ENCODE measurements at places on chromosomes 2 and 18. TPM values are rescaled to one million over a fixed set of nuclear protein-coding genes. Genes with fewer than 3 reads are reported as not detected.

DNA sequence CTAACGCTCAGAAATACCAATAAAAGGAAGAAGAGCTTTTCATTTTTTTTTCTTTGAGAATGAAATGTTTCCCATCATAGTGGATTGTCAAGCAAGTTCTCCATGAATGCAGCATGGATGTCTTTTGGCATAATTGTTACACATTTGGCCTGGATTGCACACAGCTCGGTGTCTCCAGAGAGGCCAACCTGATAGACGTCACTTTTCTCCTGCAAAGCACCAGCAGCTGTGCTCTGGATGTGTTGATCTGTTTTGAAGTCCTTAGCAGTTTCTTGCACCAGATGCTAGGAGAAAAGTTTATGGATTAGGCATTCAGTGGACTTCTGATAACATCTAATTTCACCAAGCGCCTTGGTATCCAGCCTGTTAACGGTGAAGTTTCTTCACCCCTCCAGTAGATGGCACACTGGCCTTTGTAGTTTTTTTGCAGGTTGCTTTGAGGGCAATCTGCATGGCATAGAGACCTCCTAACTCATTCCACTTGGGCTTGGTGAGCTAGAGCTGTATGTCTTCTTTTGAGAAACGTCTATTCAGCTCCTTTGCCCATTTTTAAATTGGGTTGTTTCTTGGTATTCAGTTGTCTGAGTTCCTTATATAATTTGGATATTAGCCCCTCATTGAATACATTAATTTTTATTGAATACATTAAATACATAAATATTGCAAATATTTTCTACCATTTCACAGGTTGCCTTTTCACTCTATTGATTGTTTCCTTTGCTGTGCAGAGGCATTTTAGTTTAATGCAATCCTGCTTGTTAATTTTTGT, 59.7 kb downstream of the PTH2R start:
- peak; percentile 17 for DNase-seq

The FEV gene
- polyA plus RNA-seq = 0.14 TPM

- DNase-seq = no peak
These were observed 9.8 kb upstream of the CPS1 start for GRCh38 chr2:210546424-210547208.

DNA sequence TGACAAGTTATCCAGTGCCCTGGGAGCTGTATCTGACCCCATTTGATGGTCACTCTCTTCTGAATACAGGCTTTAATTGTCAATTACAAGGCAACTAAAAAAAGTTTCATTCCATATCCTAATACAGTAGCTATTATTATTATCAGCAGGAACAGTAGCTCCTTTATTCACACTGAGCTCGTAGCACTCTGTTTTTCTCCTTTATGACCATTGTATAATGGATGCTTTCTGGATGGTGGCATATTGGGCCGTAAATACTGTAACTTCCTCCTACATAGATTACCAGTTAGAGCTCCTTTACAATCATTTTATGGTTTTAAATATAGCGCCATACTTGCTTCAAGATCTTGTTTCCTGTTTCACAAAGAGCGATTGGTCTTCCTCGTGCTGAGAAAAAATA, 1040.3 kb downstream of the TSN start:
- no peak for DNase-seq

GRCh38 chr2:191202881-191203397, 42.3 kb upstream of the MYO1B start:
- DNase-seq = no peak

GRCh38 chr2:135792401-135793150, 44.4 kb downstream of the LCT start:
- DNase-seq = no peak

GRCh38 chr2:47782381-47782670, 619 bp upstream of the MSH6 start:
- no peak for DNase-seq

GRCh38 chr2:229087843-229088516, 183.1 kb downstream of the PID1 start:
- no peak for DNase-seq

GRCh38 chr18:47490882-47491281, 239.4 kb upstream of the SKOR2 start:
- DNase-seq = no peak

DNA sequence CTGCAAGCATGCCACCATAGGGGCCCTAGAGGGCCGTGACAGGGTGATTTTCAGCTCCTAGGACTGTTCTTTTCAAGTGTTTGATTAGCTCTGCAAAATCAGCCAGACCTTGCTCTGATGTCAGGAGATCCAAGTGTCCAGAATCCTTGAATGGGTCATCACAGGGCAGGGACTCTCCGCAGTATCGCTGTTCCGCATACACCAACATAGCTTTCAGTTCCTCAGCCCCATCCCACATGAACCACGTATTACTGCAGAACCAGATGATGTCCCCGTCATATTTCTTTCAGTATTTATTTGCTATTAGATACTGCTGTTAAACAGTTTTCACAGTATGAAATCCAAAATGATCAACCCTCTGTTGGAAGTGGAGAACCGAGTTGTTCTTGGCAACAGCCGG, 46.6 kb upstream of the RFX8 start:
- DNase-seq = no peak

The SRSF7 gene
- polyA plus RNA-seq = 203 TPM

DNA sequence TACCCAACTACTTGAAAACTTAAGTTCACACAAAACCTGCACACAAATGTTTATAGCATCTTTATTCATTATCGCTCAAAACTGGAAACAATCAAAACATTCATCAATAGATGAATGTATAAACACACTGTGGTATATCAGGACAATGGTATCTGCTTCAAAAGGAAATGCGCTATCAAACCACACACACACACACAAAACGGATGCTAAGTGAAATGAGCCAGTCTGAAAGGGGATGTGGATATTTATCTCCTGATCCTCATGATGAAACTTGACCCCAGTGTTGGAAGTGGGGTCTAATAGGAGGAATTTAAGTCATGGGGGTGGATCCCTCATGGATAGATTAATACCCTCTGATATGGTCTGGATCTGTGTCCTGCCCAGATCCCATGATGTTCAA, 22.0 kb downstream of the PDCL3 start:
- no peak for DNase-seq

DNA sequence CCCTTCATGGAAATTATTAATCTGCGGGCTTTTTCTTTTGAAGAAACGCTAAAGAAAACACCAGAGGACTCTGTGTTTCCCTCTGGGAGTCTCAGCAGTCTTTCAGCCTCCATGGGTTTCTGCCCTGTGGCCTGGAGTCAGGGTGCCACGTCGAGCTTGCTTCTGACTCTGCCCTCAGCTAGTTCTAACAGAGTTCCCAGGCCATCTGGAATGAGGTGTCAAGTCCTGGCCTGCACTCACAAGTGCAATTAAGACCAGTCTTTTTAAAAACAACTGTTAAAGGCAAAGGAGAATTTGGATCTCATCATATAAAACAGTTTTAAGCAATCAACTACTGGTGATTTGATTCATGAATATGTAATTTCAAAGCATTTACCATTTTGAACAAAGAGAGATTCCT, 157.3 kb downstream of the RHBDD1 start:
- no peak for DNase-seq

The FHOD3 gene
- polyA plus RNA-seq = 40.1 TPM

The ABCB11 gene
- 0.15 TPM for polyA plus RNA-seq

The PROKR1 gene
- polyA plus RNA-seq = 0.17 TPM

- no peak for DNase-seq
These were observed 276.9 kb upstream of the CHAC2 start for GRCh38 chr2:53490659-53491058.

GRCh38 chr2:48566592-48567310, 36.8 kb downstream of the STON1 start:
- DNase-seq = no peak

- DNase-seq = peak; percentile 64
These were observed 54.9 kb downstream of the FHOD3 start for GRCh38 chr18:36352384-36352783.

DNA sequence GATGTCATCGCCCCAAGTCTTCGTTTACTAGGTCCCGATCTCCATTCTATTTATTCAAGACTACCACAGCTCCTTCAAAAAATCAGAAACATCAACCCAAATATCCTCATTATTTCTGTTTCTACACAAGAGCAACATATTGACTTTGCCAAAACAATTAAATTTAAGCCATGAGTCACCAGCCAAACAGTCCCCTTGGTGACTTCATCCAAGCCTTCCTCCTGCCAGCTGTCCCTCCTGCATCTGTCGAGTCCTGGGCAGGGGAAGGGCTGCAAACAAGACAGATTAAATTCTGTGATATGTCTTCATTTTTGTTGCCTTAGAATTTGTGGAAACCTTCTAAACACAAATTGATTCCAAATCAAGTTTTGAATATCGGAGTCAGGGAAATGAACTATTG, 110.3 kb downstream of the SP3 start:
- no peak for DNase-seq

GRCh38 chr18:40607542-40608148, 1347.4 kb upstream of the PIK3C3 start:
- DNase-seq = no peak

DNA sequence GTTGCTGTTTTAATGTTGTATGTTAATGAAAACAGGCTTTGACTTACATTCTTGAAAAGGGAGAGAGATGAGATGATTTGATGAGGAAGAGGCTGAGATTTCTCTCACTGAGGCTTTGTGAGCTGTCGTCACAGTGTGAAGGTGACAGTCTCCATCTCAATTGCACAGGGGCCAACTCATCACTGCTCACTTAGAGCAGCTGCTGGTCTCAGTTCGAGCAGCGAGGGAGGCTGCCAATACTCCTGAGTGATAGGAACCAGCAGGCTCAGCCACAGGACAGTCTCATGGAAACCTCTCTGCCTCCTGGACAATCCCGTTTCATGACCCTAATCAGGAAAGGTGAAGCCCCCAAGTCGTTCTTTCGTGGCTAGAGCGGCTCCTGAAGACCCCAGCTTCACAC, 170.7 kb upstream of the SOX11 start:
- no peak for DNase-seq

The UGT1A8 gene
- polyA plus RNA-seq = not detected

GRCh38 chr2:96662360-96662759, 19.8 kb downstream of the FER1L5 start:
- no peak for DNase-seq

DNA sequence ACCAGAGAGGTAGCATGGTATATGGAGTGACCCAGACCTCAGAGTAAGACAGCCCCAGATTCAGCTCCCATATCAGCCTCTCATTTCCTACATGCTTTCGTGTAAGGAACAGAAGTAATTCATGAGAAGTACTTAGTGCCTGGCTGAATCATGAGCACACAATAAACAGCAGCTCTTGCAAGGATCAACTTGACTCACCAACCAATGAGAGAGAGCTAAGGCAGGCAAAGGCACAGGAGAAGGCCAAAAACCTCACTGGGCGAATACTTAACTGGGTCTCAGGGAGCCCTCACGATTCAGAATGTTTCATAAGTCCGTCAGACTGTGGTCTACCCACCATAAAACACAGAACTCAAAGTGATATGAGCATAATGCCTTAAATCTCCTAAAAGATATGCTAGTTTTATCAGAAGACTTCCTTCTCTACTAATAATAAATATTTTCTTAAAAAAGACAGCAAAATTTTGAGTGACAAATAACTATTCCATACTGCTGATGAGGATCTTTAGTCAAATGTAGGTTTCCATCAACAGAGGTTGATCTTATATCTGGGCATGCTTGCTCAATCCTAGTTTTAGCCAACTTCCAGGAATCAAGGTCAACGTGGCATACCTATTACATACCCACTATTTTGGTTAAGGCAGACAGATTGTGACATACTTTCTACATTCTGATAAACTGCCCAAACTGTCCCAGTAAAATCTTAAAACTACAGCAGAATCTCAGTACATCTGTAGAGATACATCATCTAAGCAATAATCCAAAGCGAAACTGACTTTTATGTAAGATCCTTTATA, 34.9 kb downstream of the IMMT start:
- DNase-seq = no peak

- no peak for DNase-seq
These were observed 43.8 kb upstream of the SERTAD2 start for GRCh38 chr2:64697297-64698176.

GRCh38 chr2:96131152-96131812, 7.0 kb downstream of the ASTL start:
- DNase-seq = no peak

- no peak for DNase-seq
These were observed 179.8 kb downstream of the NEDD4L start for GRCh38 chr18:58223717-58224424.

DNA sequence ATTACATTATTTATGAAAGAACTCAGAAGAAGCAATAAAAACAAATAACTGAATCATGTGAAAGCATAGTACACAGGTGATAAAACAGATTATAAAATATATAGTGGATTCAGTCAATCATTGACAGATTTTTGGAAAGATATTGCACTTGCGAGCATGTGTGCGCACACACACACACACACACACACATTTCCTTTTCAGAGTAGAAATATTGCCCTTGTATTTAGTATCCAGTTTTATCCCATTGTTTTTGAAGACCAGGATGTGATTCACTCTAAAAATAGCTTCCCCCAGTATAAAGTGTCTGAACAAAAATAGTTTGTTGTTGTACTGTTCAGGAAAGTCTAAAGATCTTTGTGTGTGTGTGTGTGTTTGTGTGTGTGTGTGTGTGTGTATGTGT, 145.5 kb downstream of the CALCRL start:
- no peak for DNase-seq

DNA sequence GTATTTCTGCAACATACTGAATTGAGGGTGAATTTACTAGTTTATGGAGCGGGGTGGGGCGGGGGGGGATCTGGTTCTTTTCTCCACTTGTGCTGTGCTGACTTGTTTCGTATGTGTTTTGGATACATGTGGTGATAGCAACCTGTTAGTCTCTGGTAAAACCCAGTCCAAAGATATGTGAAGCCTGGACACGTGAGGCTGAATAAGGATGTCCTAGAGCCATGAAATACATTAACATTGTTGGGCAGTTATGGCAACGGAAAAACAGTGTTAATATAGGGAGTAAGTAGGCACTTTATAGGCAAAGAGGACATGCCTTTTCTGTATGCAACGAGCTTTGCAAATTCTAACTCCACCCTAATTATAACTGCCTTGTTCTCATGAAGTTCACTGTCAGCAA, 42.1 kb upstream of the NEMP2 start:
- no peak for DNase-seq

GRCh38 chr18:75204732-75205513, 4.0 kb downstream of the PTGR3 start:
- no peak for DNase-seq

The INHBB gene
- 0.27 TPM for polyA plus RNA-seq

DNA sequence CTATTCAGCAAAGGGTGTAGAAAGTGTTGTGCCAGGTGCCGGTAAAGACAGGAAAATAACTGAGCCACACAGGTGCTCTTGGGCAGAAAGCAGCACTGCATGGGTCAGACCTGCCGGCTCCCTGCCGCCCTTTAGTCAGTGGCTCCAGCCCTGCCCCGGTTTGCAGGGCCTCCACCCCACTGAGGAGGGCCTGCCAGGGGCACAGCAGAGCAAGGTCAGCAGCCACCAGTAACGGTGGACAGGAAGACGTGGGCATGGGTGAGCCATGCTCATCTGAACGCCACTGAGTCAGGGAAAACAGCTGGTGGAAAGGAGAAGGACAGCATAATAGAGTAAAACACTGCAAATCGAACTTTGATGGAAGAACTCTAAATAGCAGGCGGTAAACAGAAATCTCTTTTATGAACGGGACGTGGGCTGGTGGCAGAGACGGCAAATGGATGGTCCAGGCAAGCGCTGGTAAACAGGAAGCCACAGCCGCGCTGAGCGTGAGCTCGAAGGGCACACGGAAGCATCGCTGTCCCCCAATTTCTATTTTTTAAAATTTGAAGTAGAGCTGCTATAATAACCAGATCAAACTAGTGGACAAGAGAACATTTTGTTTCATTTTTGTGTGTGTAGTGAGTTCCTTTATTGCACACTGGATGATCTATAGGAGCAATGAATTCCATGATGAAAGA, 141.8 kb upstream of the ALKAL2 start:
- DNase-seq = no peak
